ENCODE measurements at places on chromosomes 13 and 19.

DNA sequence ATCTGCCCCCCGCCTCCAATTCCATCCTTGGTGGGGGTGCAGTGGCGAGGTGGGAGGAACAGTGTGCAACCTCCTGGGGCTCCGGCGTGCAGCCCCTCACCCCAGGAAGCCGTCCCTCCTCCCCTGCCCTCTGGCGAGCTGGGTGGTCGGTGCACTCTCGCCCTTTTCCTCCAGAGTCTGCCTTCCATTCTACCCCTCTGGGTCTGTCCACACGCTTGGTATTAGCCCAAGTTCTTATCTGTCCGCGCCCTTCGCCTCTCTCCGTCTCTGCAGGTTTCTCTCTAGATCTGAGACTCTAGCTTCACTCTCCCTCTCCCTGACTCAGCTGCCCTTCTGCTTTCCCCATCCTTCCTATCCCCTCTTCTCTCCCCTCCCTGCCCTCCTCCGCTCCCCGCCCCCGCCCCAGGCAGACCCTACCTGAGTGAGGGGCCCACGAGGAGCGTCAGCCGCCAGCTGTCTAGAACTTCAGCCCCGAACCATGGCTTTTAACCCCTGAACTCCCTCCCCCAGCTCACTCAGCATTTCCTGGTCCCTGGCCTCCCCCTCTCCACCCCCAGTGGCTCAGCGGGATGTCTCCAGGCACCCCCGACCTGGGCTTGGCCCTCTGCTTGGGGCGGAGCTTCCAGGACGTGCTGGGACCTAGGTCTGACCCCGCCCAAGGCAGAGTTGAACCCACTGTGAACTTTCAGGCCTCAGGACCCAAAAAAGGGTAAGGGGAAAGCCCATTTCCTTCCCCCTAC lies 499 bp upstream of the KLK13 start:
- no peak for DNase-seq

DNA sequence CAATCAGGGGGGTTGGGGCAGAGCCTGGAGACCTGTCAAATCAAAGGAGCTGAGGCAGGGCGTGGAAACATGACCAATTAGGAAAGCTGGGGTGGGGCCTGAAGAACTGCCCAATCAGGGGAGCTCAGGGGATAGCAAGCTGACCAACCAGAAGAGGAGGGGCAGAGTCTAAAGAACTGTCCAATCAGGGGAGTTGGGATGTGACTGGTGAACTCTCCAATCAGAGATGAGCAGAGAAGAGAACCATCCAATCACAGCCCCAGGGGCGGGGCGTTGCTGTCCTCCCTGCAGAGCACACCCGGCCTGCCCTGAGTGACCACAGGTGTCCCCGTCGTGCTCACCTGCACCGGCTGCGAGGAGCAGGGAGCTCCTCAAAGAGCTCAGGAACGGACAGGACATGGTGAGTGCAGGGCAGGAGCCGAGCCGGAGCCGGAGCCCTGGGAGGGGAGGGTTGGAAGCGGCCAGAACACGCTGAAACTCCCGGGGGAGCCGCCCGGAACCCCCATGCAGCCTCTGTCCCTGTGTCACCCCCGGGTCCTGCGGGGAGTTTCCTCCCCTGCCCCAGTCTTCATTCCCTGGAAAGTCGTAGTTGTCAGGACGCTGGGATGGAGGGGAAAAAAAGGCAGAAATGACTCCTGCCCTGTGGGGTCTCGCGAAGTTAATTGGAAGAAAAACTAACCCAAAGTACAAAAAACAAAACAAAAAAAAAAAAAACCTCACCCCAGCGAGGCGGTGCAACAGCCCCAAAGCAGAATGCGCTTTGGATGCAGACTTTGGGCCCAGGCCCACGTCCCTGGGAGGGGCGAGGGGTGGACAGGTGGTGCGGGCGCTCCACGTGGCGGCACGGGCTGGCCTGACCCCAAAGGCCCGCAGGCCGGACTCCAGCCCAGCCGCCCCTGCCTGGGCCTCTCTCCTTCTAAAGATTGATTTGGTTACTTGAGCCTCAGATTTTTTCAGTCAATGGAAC lies at the start of gene ZNF556:
Gene ZNF556, plus strand, starts transcription at position 311 of the 967 bp plus-strand sequence. Its CDS starts 87 bp downstream, at position 398.
- no peak for DNase-seq

DNA sequence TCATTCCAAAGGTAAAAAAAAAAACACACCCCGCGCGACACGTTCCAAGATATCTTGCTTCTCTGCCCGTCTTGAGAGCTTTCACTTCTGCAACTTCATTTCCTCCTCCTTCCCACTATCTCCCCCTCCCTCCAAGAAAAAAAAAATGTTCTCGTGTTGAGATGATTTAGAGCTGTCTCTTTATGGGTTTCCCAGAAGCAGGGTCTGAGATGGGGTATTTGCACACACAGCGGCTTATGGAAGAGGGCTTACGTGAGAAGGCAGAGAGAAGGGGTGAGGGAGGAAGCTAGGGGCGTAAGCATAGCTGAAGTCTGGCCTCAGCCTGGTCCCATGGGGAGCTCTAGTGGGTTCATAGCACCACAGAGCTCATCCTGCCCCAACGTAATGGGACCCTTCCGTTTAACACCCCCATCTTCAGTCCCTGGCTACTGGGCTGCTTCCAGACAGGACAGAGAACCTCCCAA lies 31.3 kb upstream of the USE1 start:
- DNase-seq, result no peak

GRCh38 chr13:70829748-70830147 lies 721.5 kb upstream of the KLHL1 start:
- no peak for DNase-seq

- DNase-seq, result no peak
These were observed 14.1 kb downstream of the CEBPG start for GRCh38 chr19:33387351-33388230.

DNA sequence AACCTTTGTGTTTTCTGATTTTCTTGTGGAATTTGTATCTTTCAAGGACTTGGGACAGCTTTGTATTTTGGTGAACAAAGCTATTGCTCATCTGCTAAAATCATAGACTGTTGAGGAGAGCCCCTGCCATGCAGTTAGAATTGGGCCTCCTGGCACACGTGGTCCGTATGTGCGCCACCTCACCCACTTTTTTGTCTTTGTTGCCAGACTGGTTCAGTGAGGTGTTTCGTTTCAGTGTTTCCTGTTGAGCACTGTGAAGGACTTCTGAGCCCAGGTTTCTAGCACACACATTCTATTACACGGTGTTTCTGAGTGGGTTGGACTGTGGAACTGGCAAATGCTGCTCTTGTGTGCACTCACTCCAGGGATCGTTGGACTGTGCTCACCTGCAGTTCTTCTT lies 37.6 kb upstream of the RNF113B start:
- DNase-seq, result no peak

DNA sequence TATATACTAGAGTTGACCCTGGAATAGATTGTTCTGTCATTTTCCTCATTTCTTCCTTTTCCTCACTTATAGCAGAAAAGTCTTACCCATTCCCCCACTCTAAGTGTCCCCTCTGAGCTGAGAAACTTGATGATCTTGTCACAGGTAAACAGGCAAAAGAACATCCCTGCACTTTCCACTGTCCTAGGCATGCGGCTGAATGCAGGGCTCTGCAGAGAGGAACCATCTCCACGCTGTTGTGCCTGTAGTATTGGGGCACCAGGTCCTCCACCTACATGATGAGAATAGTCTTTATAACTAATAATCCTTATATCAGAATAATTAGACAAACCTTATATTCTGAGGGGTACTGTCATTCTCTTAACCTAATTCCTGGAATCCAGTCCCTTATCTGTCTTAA lies 211.3 kb downstream of the RBM26 start:
- DNase-seq, result no peak

GRCh38 chr13:44651209-44651608 lies 75.1 kb upstream of the TSC22D1 start:
- DNase-seq, result no peak

DNA sequence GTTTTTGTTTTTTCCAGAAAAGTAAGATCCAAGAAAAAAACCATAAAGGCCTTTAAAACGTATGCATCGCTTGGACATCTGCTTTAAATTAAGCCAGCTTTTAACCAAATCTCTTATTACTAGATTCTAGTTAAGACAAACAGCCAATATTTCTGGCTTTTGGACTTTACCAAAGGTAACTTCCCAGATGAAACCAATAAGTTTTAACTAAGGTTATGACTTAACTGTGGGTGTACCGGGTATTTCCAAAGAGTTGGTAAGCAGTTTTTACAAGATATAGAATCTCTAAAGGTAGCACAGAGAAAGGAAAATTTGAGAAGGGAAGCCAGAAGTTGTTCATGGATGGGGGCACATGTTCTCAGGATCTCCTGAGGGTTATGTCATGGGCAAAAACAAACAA lies 34.0 kb downstream of the CEACAM1 start:
- no peak for DNase-seq

GRCh38 chr13:24272452-24273161 lies 36.8 kb upstream of the C1QTNF9 start:
- no peak for DNase-seq

GRCh38 chr13:39590466-39591036 lies 12.4 kb downstream of the LHFPL6 start:
- DNase-seq, result no peak

DNA sequence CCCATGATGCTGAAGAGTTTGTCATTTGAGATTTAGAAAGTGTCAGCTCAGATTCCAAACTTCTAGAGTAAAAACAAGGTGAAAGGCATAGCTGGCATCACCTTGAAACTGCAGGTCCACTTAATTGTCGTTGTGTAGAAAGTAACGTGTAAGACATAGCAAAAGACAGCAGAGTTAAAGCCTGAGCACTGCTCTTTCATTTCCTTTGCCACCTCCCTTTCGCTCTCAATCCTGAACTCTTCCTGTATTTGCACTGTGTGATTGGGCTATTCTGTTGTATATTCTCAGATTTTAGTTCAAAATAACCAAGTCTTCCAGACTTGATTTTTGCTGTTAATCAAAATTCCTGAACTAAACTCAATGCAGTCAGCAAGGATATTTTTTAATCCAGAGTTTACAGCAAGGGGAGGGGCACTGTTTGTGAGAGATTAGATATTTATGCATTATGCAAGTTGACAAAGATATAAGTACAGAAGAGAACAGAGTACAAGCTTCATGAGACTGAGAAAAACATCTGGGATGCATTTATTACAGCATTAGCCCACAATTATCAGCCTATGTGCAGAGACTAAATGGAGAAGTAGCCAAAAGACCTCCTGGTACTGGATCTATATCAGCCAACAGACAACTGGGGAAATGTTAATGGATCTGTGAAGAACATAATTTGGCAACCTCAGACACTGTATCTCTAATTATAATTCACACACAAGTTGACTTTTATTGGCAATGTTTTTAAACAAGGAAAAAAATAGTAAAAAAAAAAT lies 328.6 kb downstream of the SUCLA2 start:
- no peak for DNase-seq

DNA sequence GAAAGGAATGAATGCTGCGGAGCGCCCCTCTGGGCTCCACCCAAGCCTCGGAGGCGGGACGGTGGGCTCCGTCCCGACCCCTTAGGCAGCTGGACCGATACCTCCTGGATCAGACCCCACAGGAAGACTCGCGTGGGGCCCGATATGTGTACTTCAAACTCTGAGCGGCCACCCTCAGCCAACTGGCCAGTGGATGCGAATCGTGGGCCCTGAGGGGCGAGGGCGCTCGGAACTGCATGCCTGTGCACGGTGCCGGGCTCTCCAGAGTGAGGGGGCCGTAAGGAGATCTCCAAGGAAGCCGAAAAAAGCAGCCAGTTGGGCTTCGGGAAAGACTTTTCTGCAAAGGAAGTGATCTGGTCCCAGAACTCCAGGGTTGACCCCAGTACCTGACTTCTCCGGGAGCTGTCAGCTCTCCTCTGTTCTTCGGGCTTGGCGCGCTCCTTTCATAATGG lies 8.6 kb downstream of the PDX1 start:
- peak; percentile 27 for DNase-seq

GRCh38 chr13:97268772-97269171 lies 46.6 kb downstream of the MBNL2 start:
- peak; percentile 20 for DNase-seq

- no peak for DNase-seq
These were observed 13.6 kb upstream of the KPNA3 start for GRCh38 chr13:49806126-49806536.

- DNase-seq, result no peak
These were observed 59.4 kb downstream of the POSTN start for GRCh38 chr13:37539170-37539569.

- DNase-seq, result peak; percentile 53
These were observed 89.4 kb upstream of the RAP2A start for GRCh38 chr13:97344265-97345175.

DNA sequence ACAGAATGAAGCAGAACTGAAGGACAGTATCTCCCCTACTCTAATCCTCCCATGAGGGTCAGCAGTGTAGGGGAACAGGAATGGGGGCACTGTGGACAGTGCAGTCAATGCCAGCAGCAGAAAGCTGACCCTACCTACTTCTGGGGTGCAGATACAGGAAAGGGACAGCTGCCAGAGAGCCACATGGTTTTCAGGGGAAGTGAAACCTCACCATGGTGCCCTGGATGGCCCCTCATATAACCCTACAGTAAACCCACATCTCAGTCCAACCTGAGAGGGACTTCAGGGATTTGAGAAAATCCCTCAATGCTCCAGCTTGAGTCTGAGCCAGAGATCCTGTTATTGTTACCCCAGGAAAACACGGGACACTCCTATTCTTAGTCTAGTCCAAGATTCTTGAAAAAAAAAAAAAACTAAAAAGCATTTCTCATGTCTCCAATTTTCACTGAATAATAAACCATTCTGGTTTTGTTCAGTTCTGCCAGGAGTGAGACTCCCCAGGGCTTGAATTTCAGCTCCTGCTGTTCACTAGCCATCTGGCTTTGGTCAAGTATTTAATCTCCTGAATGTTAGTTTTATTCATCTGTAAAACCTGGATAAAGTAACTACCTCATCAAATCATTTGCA lies 511.6 kb upstream of the ARGLU1 start:
- DNase-seq, result no peak

- DNase-seq, result no peak
These were observed 128.9 kb downstream of the B3GLCT start for GRCh38 chr13:31328549-31329235.

DNA sequence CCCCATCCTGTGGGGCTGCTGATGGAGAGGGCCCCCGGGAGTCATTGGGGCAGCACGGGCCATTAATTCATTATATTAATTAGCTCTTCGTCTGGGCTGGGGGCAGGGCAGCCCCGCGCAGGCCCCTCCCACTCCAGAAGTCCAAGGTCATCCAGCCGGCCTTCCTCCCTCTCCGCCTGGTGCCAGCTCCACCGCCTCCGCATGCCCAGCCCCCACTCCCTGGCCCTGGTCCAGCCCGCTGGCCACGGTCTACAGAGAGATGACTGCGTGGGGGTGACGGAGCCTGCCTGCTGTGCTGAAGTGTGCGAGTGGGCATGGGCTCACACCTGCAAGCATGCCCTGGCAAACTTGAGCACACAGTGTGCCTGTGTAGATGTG lies 8.8 kb downstream of the IGLON5 start:
- no peak for DNase-seq

- no peak for DNase-seq
These were observed 104.3 kb downstream of the CCNA1 start for GRCh38 chr13:36536546-36536945.

GRCh38 chr13:30827578-30827925 lies 78.5 kb upstream of the MEDAG start:
- no peak for DNase-seq

All from WTC11 (cell line).